ENCODE measurements at places on chromosomes 7 and 10.

DNA sequence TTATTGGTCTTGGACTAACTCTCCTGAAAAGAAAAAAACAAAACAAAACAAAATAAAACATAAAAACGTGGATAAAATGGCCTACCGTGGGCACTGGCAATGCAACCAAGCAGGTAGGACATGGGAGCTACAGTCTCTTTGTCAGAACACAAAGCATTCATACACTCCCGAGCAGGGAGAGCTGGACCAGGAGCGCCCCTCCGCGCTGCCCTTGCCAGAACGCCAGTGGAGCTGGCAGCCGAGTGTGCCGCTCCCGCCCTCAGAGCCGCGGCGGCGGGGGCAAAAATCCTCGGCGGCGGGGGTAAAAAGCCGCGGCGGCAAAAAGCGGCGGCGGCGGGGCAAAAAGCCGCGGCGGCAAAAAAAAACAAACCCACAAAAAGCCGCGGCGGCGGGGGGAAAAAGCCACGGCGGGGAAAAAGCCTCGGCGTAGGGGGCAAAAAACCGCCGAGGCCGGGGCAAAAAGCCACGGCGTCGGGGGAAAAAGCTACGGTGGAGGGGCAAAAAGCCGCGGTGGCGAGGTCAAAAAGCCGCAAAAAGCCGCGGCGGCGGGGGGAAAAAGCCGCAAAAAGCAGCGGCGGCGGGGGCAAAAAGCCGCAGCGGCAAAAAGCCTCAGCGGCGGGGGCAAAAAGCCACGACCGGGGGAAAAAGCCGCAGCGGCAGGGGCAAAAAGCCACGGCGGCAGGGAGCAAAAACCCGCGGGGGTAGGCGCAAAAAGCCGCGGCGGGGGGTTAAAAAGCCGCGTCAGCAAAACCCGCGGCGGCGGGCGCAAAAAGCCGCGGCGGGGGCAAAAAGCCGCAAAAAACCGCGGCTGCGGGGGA lies 418.1 kb downstream of the ZNF716 start:
- peak overlapping the region; percentile 53 for H3K4me3 ChIP-seq
- no peak overlapping the region for H3K27ac ChIP-seq
- DNase-seq, result no peak
- no peaks in the 10 kb centered on the region for H3K27me3 ChIP-seq
- H3K4me1 ChIP-seq, result peaks cover 3% of the 10 kb centered on the region

DNA sequence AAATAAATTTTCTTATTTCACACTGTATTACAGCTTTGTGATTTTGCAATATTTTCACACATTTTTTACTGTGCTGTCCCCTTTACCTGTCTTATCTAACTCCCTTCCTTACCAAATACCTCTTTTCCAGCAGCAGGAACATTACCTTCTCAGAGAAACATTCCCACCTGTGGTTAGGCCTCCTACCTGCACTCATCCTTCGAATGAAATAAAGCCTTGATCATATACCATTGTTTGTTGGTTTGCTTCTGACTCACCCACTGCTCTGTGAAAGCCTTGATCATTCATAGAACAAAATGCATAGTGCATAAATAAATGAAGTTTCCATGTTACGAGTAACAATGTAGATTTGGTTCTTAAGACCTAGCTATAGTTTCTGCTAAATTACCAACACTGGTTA lies 256.3 kb downstream of the ARL4A start:
- no peak overlapping the region for H3K27ac ChIP-seq
- H3K4me3 ChIP-seq, result no peak overlapping the region
- DNase-seq, result no peak
- peaks cover 5% of the 10 kb centered on the region for H3K4me1 ChIP-seq

GRCh38 chr10:93485690-93486089 lies 3.6 kb upstream of the MYOF start:
- no peak overlapping the region for H3K4me3 ChIP-seq
- H3K27me3 ChIP-seq, result no peaks in the 10 kb centered on the region
- H3K36me3 ChIP-seq, result no peaks in the 10 kb centered on the region
- H3K4me1 ChIP-seq, result no peaks in the 10 kb centered on the region
- H3K27ac ChIP-seq, result no peak overlapping the region
- no peak for DNase-seq

DNA sequence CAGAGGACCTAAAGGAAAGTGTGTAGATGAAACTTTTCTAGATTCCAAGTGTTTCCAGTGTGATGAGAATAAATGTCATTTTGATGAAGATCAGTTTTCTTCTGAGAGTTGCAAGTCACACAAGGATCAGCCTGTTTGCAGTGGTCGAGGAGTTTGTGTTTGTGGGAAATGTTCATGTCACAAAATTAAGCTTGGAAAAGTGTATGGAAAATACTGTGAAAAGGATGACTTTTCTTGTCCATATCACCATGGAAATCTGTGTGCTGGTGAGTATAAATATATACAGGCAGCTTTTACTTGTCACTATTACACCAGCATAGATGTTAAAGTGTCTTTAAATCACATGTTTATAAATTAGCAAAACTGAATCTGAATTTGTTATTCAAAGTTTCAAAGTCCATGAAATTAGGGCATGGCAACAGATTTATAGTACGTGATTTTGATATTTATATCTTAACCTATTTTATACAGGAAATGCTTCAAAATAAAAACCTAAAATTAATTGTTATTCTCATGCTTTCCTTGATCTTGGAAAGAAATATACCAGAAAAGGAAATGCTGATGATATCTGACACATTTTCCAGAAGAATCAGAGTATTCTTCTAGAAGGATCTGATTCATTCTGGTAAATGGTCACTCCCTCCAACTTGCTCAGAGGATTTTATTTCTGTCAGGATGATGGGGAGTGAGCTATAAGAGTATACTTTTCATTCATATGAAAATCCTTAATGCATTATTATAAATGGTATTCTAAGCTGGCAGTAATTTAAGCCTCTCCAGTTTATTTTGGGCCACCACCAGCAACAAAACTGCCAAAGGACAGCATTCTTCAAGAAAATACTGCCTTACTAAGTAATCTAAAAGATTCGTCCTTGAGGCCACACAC lies 71.4 kb downstream of the ITGB8 start:
- H3K27ac ChIP-seq, result no peak overlapping the region
- no peak overlapping the region for H3K4me3 ChIP-seq
- H3K27me3 ChIP-seq, result no peaks in the 10 kb centered on the region
- no peaks in the 10 kb centered on the region for H3K4me1 ChIP-seq

Measured in aorta (tissue), 5 donors.